ENCODE measurements at places on chromosomes 16 and 17. TPM values are rescaled to one million over a fixed set of nuclear protein-coding genes. Genes with fewer than 3 reads are reported as not detected.

DNA sequence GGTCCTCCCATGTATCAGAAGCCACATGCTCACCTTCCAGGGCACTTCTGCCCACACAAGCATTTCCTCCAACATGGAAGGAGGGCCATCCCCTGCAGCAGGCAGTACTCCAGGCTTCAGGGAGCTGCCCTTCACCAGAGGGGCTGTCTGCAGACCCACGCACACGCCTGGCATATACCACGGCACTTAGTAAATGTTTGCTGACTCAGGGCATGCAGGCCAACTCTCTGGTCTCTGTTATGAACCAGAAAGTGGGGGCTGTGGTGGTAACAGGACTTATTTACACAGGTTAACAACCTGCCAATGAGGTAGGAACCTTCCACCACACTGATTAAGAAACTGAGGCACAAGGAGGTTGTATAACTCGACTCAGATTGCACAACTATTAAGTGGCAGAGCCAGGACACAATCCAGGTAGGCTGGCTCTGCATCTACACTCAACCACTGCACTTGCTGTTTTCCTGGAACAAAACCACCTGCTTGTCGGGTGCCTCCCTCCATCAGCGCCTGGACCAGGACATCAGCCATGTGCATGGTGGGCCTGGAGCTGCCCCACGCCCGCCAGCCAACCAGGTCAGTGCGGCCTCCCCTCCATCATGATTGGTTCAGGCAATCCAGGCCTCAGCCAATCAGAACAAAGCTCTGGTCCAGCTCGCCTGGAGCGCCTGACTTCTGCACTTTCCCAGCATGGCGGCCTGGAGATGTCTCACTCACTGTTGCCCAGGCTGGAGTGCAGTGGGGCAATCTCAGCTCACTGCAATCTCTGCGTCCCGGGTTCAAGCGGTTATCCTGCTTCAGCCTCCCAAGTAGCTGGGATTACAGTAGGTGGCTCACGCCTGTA, 19.2 kb downstream of the ACTG1 start:
- DNase-seq, result no peak

DNA sequence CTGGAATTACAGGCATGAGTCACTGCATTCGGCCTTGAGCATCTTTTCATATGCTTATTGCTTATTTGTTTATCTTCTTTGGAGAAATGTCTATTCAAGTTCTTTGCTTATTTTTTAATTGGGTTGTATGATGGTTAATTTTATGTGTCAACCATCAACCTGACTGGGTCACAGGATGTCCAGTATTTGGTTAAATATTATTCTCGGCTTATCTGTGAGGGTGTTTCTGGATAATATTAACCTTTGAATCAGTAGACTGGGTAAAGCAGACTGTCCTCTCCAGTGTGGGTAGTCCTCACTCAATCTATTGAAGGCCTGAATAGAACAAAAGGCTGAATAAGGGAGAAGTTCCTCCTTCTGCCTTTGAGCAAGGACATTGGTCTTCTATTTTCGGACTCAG, 142.0 kb downstream of the SSH2 start:
- DNase-seq, result no peak

KIF2B gene
- not detected for total RNA-seq

MGAT5B gene
- total RNA-seq, result 0.15 TPM

DNA sequence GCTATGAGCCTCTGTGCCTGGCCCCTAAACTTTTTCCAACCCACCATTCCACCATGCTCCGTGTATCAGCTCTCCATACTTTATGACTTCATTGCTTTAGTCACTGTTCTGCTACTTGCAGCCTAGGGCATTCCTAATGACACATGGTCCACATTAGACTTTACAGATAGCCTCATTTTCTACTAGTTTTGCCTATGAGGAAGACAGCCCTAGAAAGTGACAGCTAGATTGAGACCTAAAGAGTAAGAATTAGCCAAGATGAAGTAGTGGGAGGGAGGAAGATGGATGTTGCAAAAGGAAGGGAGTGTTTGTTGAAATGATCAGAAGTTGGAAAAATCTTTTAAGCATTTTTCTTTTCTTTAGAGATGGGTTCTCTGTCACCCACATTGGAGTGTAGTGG, 11.0 kb downstream of the C16orf54 start:
- no peak for DNase-seq

DNA sequence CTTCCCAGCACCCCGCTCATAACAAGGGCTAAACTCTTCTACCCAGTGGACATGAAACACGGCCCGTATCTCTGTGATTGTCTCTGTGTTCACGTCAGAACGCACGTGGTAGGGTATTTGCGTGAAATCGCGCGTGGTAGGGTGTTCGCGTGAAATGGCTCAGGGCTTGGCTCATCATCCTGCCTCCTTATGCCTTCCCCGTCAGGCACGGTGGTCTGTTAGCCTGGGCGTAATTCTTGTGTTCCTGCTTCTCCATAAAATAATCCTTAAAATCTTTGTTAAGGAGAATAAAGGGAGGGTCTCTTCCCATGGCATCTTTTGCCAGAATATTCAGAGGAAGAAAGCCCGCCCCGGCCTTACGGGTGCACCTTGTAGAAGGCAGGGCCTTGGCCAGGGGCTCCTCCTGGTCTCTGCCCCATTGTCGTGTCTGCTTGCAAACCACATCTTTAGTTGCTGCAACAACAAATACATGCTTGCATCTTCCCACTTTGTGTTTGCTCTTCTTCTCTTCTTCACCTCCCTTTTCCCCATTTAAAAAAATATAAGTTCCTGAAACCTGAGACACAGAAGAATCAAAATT, 116.7 kb upstream of the CHMP6 start:
- no peak for DNase-seq

DNA sequence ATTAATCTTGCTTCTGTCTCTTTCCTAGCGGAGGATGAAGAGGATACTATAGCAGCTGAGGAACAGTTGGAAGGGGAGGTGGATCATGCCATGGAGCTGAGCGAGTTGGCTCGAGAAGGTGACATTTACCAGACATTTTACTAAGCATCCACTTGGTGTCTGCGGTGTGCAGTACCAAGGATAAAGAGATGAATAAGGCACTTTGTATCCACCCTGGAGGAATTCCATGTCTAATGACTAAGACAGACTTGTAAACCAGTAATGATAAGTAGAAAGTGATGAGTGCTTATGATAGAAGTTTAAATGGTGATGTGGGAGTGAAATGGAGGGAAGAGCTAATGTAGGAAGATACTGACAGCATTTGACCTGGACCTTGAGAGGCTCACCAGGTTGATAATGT, 12.0 kb downstream of the SRCAP start:
- DNase-seq, result no peak

DNA sequence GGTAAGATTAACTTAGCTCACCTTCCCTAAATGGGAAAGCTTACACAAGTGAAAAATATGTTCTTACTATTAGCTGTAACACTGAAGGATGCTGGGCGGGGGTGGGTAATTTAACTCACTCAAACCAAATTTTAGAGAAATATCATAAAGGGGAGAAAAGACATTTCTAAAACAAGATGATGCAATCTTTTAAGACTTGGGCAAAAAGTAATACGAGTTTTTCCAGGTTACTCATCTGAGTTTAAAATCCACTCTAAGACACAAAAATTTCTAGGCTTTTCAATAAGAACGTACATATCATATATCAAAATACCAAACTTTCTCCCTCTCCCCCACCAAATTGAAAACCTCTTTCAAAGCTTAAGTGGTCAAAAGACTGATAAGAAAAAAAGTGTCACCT, 228.8 kb downstream of the CEP112 start:
- DNase-seq, result no peak

SLC26A11 gene
- 6.4 TPM for total RNA-seq

DNA sequence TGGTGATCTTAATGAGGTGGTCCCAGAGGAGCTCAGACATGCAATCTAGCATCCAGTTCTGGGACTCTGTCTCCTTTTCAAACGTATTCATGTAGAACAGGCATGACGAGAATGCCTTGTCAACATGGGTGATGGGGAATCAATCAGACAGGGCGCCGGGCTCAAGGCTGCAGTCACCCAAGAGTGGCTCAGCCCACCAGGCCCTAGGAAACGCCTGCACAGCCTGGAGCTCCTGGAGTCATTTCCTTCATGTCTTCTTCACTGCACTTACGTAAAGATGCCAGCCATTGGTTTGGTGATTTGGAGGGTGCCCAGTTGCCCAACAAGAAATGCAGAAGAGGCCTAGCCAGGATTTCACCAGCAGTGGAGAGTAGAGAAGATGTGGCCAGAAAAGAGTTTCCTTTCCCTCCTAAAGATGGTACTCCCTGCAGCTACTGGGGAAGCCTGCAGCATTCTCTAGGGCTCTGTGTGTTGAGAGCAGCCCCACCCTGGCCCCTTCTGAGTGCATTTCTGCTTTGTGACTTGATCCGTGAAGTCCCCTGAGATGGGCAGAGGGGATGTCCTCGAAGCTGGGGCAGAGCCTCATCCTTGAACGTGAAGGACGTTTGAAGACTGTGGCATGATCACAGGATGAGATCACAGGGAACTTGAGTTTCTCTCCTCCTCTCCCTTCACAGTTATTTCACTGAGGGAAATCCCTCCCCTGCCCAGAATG, 24.0 kb upstream of the STH start:
- DNase-seq, result no peak

DNA sequence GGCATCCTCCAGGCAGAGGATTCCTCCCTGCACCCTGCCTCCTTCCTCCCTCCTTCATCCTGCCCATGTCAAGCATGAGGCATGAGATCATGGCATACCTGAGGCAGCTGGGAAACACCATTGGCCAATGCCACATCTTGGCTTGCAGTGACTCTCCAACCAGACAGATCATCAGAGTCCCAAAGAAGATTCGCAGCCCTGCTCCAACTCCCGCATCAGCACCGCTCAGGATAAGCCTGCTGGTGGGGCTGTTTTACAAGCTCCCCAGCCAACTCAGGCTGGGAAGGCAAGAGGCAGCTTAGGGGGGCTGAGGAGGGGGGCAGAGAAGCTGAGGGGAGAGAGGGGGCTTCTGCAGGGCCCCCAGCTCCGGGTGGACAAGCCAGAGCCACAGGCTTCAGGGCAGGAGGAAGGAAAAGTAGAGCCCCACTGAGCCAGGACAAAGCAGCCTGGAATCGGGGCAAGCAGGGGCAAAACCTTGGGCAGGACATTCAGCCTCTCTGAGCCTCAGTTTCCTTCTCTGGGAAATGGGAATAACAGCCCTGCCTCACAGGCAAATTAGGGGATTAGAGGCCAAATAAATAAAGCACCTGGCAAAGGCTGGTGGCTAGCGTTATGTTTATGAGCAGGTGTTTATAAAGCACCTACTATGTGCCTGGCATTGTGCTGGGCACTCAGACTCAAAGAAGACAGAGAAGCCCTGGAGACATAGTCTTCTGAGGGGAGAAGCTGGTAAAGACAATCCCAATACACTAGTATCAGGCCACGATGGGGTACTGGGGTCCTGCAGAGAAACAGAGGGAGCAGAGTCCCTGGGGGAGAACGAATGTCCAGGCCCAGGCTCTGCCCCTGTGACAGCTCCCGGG, 88.1 kb downstream of the GOSR1 start:
- no peak for DNase-seq

DNA sequence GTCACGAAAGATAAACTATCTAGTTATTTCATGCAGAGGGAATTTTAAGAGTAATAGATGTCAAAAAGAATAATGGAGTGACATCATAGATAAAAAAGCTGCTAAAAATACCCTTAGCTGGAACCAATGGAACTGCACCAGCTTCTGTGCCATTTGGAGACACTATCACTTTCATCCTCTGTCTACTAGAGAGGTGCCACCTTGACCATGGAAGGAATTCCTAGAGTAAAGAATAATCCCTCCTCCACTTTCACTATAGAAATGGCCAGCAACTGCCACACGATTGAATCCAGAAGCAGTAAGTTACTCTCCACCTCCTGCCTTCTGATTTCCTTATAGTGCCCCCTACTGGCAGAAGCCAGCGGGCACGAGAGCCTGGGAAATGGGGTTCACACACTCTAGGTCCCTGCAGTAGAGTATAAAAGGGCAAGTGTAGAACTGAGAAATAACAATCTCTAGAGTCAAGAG, 2.8 kb upstream of the ALDH3A2 start:
- DNase-seq, result no peak

MT1F gene
- total RNA-seq, result 6.7 TPM

- no peak for DNase-seq
These were observed 52.7 kb downstream of the BEAN1 start for GRCh38 chr16:66479661-66480264.

BLMH gene
- total RNA-seq, result 16.9 TPM

DNA sequence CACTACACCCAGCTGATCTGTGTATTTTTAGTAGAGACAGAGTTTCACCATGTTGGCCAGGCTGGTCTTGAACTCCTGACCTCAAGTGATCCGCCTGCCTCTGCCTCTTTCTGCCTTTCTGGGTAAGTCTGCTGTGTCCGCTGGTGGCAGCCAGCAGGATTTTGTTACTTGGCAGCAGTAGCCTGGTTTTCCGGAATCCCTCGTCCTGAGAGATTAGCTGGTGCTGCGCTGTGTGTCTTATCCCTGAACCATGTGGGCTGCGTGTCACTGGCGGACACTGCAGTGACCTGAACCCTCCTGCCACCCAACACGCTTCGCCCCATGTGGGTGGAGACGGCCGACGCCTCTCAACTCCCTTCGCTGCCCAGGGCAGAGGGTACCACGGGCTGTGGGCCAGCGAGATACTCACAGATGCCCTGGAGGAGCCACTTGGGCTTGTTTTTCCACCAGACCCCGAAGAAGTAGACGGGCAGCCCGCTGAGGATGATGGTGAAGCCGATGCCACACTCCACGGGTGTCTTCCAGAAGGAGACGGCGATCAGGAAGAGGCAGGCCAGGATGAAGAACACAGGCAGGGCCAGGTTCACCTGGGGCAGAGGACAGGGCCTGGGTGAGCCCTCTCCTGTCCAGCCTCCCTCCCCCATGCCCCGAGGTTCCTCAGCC, 35.2 kb downstream of the SLC7A5 start:
- DNase-seq, result no peak

All from left cardiac atrium (tissue), 4 donors.